GM23338 (cell line): ENCODE measurements at places on chromosomes 6 and 20. TPM values are rescaled to one million over a fixed set of nuclear protein-coding genes. Genes with fewer than 3 reads are reported as not detected.

GRCh38 chr6:81900616-81901015, 148.1 kb upstream of the TENT5A start:
- DNase-seq: no peak

- no peak for DNase-seq
Observed at GRCh38 chr6:138012682-138013081, 94.5 kb downstream of the PERP start.

DNA sequence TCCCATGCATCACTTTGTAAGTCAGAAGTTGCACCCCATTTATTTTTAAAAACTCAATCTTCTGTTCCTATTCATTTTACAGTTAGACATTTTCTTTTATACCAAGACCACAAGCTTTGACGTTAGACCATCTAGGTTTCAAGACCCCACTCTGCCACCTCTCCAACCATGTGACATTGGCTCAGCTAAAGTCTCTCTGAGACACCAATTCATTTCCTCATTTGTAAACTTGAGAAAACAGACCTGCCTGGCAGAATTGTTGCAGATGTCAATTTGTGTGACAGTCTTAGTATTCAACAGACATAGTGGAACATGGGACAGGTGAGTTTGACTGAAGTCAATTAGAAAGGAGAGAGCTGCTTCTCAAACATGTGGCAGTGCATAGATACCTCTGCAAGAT, 55.6 kb upstream of the CSE1L start:
- no peak for DNase-seq

The AKAP12 gene
- total RNA-seq: 80.2 and 90.1 TPM in 2 replicates
